NCI-H1092 treated with DMSO at 0.1 percent for 48 hours (cell line): ENCODE measurements at places on chromosomes 11 and 22.

GRCh38 chr22:22196018-22196533, 48.5 kb upstream of the VPREB1 start:
- DNase-seq, result no peak

DNA sequence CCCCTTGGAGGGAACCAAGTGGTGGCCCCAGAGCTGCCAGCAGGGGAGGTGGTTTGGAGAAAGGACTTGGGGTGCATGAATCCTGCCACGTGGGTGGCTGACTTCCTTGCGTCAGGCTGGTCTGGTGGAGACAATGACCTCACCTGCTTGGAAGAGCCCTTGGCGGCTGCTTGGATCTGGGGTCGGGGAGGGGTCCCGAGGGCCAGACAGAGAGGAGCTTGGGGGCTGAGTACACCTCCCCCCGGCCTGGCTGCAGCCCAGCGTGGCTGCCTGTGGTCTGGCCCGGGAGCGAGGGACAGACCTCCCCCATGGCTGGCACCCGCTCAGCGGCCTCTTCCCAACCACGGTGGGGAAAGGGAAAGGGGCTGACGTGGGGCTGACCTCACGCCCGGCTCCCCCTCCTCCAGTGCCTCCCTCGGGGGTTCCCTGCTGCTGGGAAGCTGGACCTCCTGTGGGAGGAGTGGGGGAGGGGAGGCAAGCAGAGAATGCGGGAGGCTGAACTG, 13.8 kb downstream of the LIF start:
- no peak for DNase-seq

- no peak for DNase-seq
Measured at GRCh38 chr11:107282195-107282594, 175.4 kb downstream of the CWF19L2 start.

DNA sequence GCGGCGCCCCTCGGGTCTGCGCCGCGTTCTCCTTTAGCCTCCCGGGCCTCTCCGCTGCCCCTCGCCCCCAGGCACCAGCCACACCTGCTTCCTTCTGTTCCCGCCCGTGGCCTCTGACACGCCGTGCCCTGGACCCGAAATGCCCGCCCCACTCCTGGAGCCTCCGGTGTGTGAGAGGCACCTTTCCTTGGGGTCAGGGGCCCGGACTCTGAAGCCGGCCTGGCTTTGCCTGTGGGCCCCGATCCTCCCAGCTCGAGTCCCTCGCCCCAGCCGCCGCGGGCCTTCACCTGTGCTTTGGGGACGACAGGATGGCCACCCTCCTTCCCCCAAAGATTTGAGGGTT, 661 bp upstream of the CDPF1 start:
- no peak for DNase-seq

- no peak for DNase-seq
Measured at GRCh38 chr22:20866736-20867135, 7.9 kb downstream of the SNAP29 start.

GRCh38 chr11:60753309-60753708, 3.4 kb upstream of the MS4A15 start:
- DNase-seq, result no peak

DNA sequence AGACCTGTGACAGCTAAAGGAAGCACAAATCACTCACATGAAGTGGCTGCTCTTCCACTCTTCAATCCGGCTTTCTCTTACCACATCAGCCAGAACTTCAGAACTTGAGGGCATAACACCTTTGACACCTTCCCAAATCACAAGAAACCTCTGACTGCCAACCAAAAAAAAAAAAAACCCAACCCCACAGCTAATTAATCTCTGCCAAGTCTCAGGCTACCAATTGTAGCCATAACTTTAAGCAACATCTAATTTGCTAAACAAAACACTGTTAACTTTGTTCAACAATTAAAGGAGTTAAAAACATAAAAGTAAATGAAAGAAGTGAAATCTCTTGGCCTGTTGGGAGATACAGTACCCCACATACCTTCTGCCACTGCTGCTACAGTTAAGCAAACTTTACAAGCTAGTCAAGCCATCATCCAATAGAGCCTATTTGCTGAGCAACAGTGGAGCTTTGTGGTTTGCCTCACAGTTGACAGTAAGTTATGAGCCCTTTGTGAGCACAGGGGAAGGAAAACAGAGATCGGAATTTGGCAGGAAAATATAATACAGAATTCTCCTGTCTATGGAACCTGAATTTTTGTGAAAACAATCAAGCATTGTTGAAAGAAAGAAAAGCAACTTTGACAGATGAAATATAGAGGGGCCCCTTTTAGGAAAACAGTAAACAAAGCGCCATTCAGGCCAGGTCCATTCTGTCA, at the start of gene SOX6:
SOX6 (minus strand) TSS at position 490 of the 704 bp plus-strand sequence. CDS start 15,298 bp downstream, outside the sequence.
- DNase-seq, result peak; percentile 74

GRCh38 chr11:112884012-112884767, 77.0 kb upstream of the NCAM1 start:
- no peak for DNase-seq

DNA sequence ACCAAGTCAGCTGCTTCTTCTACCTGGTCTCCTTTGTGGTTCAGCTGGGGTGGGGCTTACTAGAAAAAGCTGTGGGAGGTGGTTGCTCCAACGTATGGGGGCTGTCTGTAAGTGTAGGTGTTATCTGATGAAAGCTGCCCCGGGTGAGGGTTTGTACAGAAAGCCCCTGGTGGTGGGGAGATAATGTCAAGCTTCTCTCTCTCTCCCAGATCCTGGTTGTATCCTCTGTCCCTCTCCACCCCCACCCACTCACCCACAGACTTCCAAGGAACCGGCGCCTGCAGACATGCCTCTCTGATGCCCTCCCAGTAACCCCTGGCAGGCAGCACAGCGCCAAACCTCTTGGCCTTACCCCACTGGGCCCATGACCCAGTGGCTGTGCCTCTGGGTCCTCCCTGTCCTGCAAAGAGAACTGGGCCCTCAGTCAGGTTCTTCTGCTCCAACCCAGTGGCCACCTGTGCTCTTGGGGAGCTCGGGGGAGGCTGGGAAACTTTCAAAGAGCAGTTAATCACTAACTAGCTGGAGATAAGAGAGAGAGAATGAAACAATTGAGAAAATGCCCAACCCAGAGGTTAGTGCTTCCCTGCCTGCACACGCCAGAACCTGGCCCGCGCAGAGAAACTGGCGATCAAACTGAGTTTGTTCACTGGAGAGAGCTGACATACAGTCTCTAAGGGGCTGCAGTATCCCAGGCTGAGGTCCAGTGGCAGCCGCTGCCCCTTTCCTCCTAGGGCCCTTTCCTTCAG, 20.4 kb upstream of the EHF start:
- DNase-seq, result no peak

DNA sequence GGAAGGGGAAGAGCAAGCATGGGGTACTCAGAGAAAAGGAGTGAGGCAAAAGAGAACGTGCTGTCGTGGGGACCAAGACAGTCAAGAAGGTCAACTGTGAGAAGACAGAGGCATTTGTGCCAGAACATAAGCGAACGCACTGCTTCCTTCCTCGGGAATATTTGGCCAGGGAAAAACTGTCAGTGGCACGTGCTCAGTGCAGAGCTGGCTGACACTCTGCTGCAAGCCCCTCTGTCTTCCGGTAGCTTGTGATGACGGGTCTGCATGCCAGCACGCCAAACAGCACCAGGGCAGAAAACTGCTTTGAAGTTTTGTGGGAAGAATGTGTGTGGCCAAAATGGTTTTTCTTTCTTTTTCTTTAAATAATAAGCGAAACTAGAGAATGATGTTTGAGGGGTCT, 60.6 kb downstream of the SMCO4 start:
- no peak for DNase-seq

- no peak for DNase-seq
Measured at GRCh38 chr11:1039481-1040427, 3.2 kb upstream of the MUC6 start.
